Prostate gland (tissue), 2 donors: ENCODE measurements at places on chromosomes 3 and 15. TPM values are rescaled to one million over a fixed set of nuclear protein-coding genes. Genes with fewer than 3 reads are reported as not detected.

SLC12A1 gene
- total RNA-seq, result not detected

IL1RAP gene
- total RNA-seq, result 18.0 TPM

C2CD4B gene
- total RNA-seq, result 1.2 TPM

GOLGA8T gene
- total RNA-seq, result not detected

MED12L gene
- 4.3 TPM for total RNA-seq

THRB gene
- 39.6 TPM for total RNA-seq

CLRN1 gene
- 0.23 TPM for total RNA-seq

LSAMP gene
- 38.0 TPM for total RNA-seq

SLC9C1 gene
- not detected for total RNA-seq

PARP3 gene
- total RNA-seq, result 45.9 TPM

CCDC50 gene
- 56.0 TPM for total RNA-seq

RETNLB gene
- not detected for total RNA-seq

IMPDH2 gene
- total RNA-seq, result 186 TPM

CKMT1B gene
- 18.9 TPM for total RNA-seq

FBN1 gene
- 81.9 TPM for total RNA-seq

CAMKV gene
- total RNA-seq, result 0.97 TPM

CRBN gene
- total RNA-seq, result 69.4 TPM

STRA6 gene
- total RNA-seq, result 0.77 TPM

C3orf85 gene
- total RNA-seq, result not detected

FBXO40 gene
- total RNA-seq, result 0.68 TPM

OXTR gene
- 3.5 TPM for total RNA-seq

NANOGP8 gene
- total RNA-seq, result 2.9 TPM

TMOD2 gene
- 8.9 TPM for total RNA-seq

SNRK gene
- total RNA-seq, result 38.1 TPM

TMEM212 gene
- not detected for total RNA-seq

PTX3 gene
- 0.97 TPM for total RNA-seq

GFM1 gene
- total RNA-seq, result 54.1 TPM

OR5K3 gene
- not detected for total RNA-seq

SPATA12 gene
- not detected for total RNA-seq

SLC22A14 gene
- 1.5 TPM for total RNA-seq

ALDH1A3 gene
- 240 TPM for total RNA-seq

CTXND1 gene
- 0.96 TPM for total RNA-seq

MKRN3 gene
- not detected for total RNA-seq

GOLGA8J gene
- 1.1 TPM for total RNA-seq

HAPLN3 gene
- 2.7 TPM for total RNA-seq

NOX5 gene
- 0.05 TPM for total RNA-seq

FMN1 gene
- 32.5 TPM for total RNA-seq
